Stomach (tissue), 19 donors: ENCODE measurements at places on chromosomes 4 and X. TPM values are rescaled to one million over a fixed set of nuclear protein-coding genes. Genes with fewer than 3 reads are reported as not detected.

- no peak for DNase-seq
These were observed 20.8 kb upstream of the CEP135 start for GRCh38 chr4:55927803-55928437.

- DNase-seq, result no peak
These were observed 57.9 kb upstream of the ETNPPL start for GRCh38 chr4:108820492-108821350.

FRG2 gene
- not detected for total RNA-seq

BMX gene
- total RNA-seq, result 0.43 TPM

MUC7 gene
- not detected for total RNA-seq
